ENCODE measurements at places on chromosomes 5 and 9. TPM values are rescaled to one million over a fixed set of nuclear protein-coding genes. Genes with fewer than 3 reads are reported as not detected.

DNA sequence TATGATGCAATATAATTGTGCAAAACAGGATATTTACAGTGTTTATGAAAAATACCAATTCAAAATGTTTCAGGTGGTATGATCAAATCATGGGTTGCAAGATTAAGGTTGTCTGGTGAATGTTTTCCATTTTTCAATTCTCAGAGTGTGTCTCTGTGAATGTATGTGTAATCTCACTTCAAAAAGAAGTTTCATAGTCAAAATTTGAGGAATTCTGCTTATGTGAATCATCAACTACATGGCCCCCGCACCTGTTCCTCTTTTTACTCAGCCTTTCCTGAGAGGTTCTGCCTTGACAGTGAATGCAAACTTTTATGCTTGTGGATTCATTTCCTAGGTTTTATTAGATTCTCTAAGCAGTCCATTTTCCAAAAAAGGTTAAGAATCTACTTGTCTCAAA, 32.1 kb downstream of the KCTD16 start:
- DNase-seq, result no peak

GRCh38 chr5:88870285-88870684, 12.7 kb downstream of the MEF2C start:
- no peak for DNase-seq

The ACSL6 gene
- 36.9 TPM for total RNA-seq

The OMD gene
- not detected for total RNA-seq

Measured in activated CD4-positive, alpha-beta T cell treated with anti-CD3 and anti-CD28 coated beads, Interleukin-2, amount 10 ng/mL, durations not matched to agents 24 days and 14 days (primary cell).